PC-9 (cell line): ENCODE measurements at places on chromosomes 12 and 14. TPM values are rescaled to one million over a fixed set of nuclear protein-coding genes. Genes with fewer than 3 reads are reported as not detected.

Gene B3GNT4
- total RNA-seq: 2.8 and 3.1 TPM in 2 replicates

DNA sequence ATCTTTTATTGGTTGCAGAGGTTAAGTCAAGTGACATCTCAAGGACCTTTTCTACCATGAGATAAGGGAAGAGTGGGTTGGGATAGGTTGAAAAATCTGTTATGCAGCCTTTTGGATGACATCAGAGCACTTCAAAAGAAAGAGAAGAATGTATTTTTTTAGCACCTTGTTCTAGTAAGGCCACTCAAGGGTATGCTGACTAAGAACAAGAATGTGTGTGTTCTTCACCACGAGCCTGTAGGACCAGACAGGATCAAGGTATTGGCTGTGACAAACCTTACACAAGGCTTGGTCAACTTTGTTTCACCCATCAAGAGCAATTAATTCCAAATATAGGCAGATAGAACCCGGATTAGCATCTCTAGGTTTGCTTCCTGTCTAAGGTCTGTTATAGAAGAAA lies 142.5 kb downstream of the SAMD4A start:
- H3K4me1 ChIP-seq: no peaks in the 10 kb centered on the region
- H3K36me3 ChIP-seq: no peaks in the 10 kb centered on the region
- H3K27me3 ChIP-seq: no peaks in the 10 kb centered on the region
- H3K27ac ChIP-seq: no peak overlapping the region
- DNase-seq: no peak
- H3K4me3 ChIP-seq: no peak overlapping the region

DNA sequence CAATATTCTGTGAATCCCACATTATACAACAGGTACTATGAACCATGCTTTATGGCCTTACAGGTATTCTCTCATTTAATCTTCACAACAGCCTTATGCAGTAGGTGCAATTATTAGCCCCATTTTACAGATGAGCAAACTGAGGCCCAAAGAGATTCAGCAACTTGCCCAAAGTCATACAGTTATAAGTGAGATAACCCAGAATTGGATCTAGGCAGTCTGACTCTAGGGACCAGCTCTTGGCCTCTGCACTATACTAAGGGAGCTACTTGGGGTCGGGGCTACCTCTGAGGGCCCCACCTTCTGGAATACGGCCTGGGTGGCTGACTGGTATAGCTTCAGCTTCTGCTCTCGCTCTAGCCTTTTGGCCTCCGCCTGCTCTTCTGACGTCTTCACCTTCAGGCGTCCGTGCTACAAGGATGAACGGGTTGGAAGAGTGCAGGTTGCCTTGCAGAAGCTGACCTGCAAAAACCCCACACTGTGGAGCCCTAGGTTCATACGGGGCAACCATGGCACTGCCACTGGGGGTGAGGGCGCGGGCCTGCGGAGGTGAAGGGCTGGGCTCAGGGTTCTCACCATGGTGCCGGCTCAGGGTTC lies 762 bp downstream of the RABGGTA start:
- no peaks in the 10 kb centered on the region for H3K36me3 ChIP-seq
- H3K27me3 ChIP-seq: no peaks in the 10 kb centered on the region
- peaks cover 20% of the 10 kb centered on the region for H3K4me1 ChIP-seq
- peak overlapping the region; percentile 91 for H3K4me3 ChIP-seq

- no peak overlapping the region for H3K4me3 ChIP-seq
- H3K4me1 ChIP-seq: no peaks in the 10 kb centered on the region
- H3K36me3 ChIP-seq: no peaks in the 10 kb centered on the region
- no peak for DNase-seq
- H3K27ac ChIP-seq: no peak overlapping the region
- no peaks in the 10 kb centered on the region for H3K27me3 ChIP-seq
Measured at GRCh38 chr12:12958886-12959285, 6.9 kb upstream of the GPRC5D start.

DNA sequence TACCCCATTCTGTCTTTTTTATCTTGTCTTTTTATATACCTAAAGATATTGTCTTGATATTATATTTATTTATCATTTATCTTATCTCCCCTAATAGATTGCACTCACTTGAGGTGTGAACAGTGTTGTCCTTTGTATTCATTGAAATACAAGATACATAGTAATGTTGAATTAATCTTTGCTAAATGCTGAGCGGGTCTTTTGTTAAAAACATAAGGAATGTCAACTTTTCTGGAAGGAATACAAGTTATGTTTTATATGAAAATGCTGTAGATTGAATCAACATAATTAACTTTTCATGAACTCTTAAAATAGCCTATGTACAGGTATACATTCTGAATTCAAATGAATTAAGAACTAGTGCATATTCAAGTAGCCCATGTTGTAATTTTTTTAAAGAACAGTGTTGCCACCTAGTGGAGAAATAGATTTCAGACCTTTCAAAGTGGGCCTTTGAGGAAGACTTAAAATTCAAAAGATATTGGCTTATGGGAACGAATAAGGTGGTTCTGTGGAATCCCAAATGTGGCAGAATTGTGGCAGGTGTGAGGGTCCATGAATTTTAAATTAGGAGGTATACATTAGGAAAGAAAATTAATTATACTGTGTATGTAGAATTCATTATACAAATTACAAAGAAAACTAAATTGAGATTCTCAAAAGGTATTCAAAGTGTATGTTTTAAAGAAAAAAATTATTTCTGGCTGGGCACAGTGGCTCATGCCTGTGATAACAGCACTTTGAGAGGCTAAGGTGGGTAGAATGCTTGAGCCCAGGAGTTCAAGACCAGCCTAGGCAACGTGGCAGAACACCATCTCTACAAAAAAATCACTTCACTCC lies 19.1 kb downstream of the BBOF1 start:
- DNase-seq: peak; percentile 66
- no peaks in the 10 kb centered on the region for H3K4me1 ChIP-seq
- no peak overlapping the region for H3K27ac ChIP-seq
- no peaks in the 10 kb centered on the region for H3K36me3 ChIP-seq
- H3K4me3 ChIP-seq: no peak overlapping the region
- no peaks in the 10 kb centered on the region for H3K27me3 ChIP-seq
